NCI-H187 treated with DMSO at 0.1 percent for 48 hours (cell line): ENCODE measurements at places on chromosomes 4 and X.

GRCh38 chr4:52069571-52069970 lies 18.5 kb downstream of the SPATA18 start:
- no peak for DNase-seq

DNA sequence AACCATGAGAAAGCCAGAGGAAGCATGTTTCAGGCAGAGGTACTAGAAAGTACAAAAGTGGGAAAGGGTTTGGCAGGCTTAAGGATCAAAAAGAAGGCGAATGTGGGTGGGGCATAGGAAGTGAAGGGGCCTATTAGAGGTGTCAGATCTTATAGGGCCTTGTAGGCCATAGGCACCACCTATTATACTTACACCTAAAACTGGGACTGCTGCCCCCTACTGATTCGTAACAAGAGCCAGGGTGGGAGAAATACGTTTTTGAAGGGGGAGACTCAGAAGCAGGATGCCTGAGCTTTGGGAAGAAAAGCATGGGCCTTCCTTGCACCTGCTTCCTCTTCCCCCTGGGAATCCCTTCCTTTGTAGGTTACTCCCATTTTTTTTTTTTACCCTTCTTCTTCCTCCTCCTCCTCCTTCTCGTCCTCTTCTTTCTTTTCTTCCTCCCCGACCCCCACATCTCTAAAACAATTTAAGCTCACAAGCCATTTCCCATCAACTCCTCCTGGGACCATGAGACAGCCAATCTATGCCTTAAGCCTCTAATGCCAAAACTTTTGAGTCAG lies 40.7 kb upstream of the GPC3 start:
- no peak for DNase-seq

DNA sequence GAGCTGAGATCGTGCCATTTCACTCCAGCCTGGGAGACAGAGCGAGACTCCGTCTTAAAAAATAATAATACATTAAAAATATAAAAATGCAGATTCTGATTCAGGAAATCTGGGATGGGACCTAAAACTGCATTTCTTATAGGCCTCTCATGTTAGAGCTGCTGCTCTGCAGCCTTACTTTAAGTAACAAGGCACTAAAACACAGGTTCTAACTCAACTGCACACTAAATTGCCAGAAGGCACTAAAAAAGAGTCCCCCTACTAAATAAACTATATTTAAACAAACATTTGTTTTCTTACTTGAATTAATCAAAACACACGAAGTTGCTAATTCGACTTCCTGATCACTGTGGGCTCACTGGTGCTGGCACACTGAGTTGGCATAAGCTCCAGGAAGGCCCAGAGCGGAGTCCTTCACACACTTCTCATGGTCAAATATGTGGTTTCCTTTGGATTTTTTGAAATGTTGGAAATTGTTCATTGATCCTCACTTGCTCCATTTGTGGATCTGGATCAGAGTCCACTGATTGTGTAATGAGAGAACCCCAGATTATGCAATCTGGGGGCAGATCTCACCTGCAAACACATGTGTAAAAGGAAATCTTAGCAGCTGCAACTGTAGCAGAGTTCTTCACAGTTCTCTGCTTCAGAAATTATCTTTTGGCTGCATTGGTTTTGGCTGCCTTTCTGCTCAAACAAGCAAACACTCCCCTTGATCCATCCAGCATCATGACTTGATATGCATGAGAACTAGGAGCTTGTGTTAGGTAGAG lies 59.3 kb downstream of the AFF1 start:
- DNase-seq = no peak

DNA sequence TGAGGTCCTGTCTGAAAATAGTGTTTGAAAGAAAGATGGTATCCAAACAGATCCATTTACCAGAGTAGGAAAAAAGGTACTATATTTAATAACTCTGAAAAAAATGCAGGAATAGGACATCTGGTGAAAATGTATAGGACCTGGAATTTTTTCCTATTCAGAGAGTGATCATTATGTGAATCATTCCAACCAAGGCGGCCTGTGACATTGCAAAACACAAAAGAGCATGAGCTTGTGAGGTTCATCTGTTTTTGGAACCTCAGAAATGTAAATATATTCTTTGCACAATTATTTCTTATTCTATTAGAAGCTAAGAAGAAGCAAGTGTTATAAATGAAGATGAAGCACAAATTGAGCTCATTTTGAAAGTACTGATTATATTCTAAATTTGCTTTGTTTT lies 2.0 kb downstream of the C4orf51 start:
- no peak for DNase-seq

DNA sequence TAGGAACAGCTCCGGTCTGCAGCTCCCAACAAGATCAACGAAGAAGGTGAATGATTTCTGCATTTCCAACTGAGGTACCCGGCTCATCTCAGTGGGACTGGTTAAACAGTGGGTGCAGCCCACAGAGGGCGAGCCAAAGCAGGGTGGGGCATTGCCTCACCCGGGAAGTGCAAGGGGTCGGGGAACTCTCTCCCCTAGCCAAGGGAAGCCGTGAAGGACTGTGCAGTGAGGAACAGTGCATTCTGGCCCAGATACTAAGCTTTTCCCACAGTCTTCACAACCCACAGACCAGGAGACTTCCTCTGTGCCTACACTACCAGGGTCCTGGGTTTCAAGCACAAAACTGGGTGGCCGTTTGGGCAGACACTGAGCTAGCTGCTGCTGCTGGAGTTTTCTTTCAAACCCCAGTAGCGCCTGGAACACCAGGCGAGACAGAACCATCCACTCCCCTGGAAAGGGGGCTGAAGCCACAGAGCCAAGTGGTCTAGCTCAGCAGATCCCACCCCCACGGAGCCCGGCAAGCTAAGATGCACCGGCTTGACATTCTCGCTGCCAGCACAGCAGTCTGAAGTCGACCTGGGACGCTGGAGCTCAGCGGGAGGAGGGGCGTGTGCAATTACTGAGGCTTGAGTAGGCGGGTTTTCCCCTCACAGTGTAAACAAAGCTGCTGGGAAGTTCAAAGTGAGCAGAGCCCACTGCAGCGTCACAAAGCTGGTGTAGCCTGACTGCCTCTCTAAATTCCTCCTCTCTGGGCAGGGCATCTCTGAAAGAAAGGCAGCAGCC lies 84.6 kb downstream of the THOC2 start:
- DNase-seq = no peak

DNA sequence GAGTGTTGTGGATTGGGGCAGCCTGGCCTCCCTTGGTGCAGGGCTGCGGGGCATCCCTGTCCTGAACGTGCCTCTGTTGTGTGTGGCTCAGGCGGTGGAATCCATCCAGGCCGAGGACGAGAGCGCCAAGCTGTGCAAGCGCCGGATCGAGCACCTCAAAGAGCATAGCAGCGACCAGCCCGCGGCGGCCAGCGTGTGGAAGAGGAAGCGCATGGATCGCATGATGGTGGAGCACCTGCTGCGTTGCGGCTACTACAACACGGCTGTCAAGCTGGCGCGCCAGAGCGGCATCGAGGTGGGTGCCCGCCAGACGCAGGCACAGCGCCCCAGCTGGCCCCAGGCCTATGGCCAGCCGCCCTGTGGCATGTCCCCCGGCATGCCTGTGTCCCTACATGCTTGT lies 25.6 kb downstream of the MAEA start:
- DNase-seq = no peak

DNA sequence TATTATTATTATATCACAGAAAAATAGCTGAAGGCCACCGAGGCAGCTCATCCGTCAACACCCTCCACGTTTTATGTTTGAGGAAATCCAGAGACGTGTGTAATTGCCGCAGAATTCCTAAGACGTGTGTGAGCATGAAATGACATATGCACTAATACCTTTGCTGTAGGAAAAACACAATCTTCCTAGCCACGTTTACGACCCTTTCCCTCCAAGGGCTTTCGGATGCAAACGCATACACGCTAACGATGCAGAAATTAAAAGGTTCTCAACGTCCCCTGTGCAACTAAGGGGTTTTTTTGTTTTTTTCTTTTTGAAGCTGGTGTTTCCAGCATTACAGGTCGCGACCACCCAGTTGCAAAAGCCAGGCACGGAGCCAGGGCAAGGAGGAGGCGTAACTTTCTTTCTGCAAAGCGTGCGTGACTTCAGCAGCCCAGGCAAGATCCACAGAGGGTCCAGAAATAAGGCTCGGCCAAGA lies 33.8 kb downstream of the CRLF2 start:
- no peak for DNase-seq

GRCh38 chr4:8163026-8163425 lies 4.4 kb upstream of the ABLIM2 start:
- no peak for DNase-seq

- no peak for DNase-seq
Measured at GRCh38 chrX:101347859-101348451, 587 bp downstream of the TIMM8A start.

DNA sequence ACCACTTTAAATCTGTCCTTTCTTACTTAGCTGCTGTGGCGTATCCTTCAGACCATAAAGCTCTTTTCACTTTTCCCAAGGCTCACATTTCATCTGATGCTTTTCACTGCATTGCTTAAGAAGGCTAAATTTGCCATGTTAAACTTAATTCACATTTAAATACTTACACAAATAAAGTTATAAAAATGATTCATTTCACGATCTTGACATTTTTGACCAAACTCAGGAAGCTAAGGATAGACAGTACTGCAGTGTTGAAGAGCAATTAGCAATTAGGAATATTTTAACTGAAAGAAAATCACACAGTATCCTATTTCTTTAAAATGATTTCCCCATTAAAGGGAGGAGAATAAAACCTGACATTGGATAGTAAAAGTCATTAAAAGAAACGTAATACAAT lies 1038.6 kb downstream of the STPG2 start:
- no peak for DNase-seq

- no peak for DNase-seq
Measured at GRCh38 chrX:25219480-25219879, 203.7 kb upstream of the ARX start.

- DNase-seq = no peak
Measured at GRCh38 chr4:184762100-184762499, 28.2 kb upstream of the CENPU start.

GRCh38 chrX:120365320-120365719 lies 3.4 kb downstream of the ATP1B4 start:
- DNase-seq = no peak

DNA sequence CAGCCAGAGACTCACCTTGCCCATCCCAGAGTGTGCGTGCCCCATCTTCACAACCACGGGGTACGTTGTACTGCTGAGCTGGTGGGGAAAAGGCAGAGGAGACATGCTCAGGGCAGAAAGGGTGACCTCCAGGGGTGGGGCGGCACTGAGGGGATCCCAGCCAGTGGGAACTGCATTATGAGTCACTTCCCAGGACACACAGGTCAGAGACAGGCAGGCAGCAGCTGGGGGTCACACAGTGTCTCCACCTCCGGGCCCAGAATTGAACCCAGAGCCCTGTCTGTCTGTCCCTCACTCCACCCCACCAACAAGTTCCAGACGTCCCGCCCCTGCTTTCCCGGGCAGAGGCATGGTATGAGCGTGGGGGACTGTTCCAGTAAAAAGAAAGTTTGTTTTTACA lies 4.8 kb upstream of the TIMP1 start:
- DNase-seq = no peak

DNA sequence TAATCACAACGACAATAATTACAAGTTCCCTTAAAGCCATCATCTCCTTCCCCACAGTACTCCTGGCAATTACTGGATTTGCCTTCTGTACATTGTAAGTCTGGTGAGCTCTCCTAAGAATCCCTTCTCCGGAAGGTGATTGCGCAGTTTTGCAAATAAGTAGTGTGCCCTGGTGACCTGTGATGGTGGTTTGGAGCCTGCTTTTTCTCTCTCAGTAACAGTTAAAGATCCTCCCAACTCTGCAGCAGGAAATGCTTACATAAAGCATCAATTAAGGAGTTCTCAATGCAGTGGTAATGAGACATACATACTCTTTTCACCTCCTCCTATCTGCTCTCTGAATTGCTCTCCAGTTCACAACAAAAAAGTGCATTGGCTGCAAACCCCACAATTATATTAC lies 159.7 kb downstream of the SH2D1A start:
- DNase-seq = no peak

- DNase-seq = no peak
Measured at GRCh38 chr4:40540800-40541199, 88.9 kb downstream of the RBM47 start.

- no peak for DNase-seq
Measured at GRCh38 chr4:41613386-41613785, 75.4 kb downstream of the LIMCH1 start.

- no peak for DNase-seq
Measured at GRCh38 chr4:74618659-74619058, 173.7 kb downstream of the AREG start.
